Activated CD8-positive, alpha-beta memory T cell treated with anti-CD3 and anti-CD28 coated beads, Interleukin-2, amount 50 U/mL, for 48 hours (primary cell): ENCODE measurements at places on chromosomes 11 and 22.

- peak; percentile 64 for DNase-seq
Measured at GRCh38 chr11:107916671-107917241, 11.5 kb upstream of the RAB39A start.

GRCh38 chr11:2554338-2555207 is 109.8 kb downstream of the KCNQ1 start:
- DNase-seq: no peak

- DNase-seq: no peak
Measured at GRCh38 chr11:28965819-28966218, 857.6 kb downstream of the METTL15 start.

GRCh38 chr11:132405728-132406127 is 1035.3 kb downstream of the NTM start:
- no peak for DNase-seq

DNA sequence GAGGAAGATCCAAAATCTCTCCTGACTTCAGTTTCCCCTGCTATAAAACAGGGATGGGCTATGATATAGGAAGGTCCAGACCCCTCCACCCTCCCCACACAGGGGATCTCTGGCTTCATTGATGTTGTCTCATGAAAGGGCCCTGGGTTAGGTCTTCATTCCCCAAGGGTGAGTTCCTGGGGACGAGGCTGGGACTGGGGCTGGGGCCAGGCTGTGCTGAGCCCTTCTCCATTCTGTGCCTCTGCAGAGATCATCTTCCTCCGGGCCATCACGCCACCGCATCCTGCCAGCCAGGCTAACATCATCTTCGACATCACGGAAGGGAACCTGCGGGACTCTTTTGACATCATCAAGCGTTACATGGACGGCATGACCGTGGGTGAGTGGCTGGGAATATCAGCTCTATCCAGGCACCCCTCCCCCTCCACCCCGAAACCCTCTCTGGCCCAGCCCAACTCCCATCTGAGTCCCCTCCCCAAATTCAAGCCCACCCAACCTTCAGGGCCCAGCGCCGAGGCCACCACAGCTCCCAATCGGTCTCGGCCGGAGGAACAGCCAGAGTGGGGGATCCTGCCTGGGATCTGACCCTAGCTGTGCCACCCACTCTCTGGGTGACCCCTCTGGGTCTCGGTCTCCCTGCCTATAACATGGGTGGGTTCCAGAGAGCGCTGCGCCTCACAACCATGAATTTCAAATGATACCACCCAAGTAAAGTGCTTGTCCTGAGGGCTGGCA is 74.2 kb downstream of the FBLN1 start:
- DNase-seq: no peak
